ENCODE measurements at places on chromosomes 7 and 10. TPM values are rescaled to one million over a fixed set of nuclear protein-coding genes. Genes with fewer than 3 reads are reported as not detected.

The ARHGEF35 gene
- total RNA-seq = 2.5 TPM

- peaks cover 4% of the 10 kb centered on the region for H3K36me3 ChIP-seq
- no peak overlapping the region for H3K27ac ChIP-seq
- H3K27me3 ChIP-seq = no peaks in the 10 kb centered on the region
- no peaks in the 10 kb centered on the region for H3K4me1 ChIP-seq
- H3K4me3 ChIP-seq = no peak overlapping the region
- no peak for DNase-seq
Measured at GRCh38 chr10:77304192-77304591, 333.4 kb downstream of the KCNMA1 start.

GRCh38 chr10:63723320-63723719 is 202.1 kb downstream of the REEP3 start:
- H3K27ac ChIP-seq = no peak overlapping the region
- no peak overlapping the region for H3K4me3 ChIP-seq
- H3K27me3 ChIP-seq = peaks cover 35% of the 10 kb centered on the region
- no peaks in the 10 kb centered on the region for H3K36me3 ChIP-seq
- H3K4me1 ChIP-seq = peaks cover 13% of the 10 kb centered on the region

GRCh38 chr7:34787586-34787985 is 129.6 kb downstream of the NPSR1 start:
- H3K36me3 ChIP-seq = no peaks in the 10 kb centered on the region
- H3K27ac ChIP-seq = no peak overlapping the region
- H3K4me3 ChIP-seq = no peak overlapping the region
- no peaks in the 10 kb centered on the region for H3K4me1 ChIP-seq
- no peaks in the 10 kb centered on the region for H3K27me3 ChIP-seq

DNA sequence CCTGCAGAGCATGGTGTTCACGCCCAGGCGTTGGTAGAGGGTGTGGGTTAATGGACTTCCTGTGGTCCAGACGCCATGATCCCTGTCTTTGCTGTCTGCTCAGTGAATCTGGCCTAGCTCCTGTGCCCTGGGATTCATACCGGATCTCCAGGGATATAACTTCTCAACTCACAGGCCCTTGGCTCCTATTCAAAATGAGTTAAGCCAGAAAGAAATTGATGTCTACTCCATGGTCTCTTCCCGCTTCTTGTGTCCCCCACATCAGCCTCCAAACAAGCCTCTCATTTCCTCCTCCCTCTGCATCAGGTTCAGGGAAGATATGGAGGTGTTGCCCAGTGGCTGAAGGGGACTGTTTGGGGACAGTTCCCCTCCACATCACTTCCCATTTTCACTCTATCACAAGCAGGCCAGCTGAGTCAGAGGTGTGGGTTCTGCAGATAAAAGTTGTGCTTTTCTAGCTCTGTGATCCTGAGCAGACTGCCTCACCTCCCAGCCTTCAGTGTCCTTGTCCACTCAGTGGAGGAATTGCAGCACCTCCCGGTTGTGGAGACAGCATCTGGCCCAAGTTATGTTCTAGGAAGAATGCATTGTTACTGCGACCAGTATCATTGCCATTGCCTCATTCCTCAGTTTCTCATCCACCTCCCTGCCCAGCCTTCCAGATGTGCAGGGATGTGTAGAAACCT is 22.5 kb downstream of the AKR1E2 start:
- no peaks in the 10 kb centered on the region for H3K36me3 ChIP-seq
- H3K27me3 ChIP-seq = no peaks in the 10 kb centered on the region
- H3K27ac ChIP-seq = peak overlapping the region; percentile 45
- DNase-seq = no peak
- peaks cover 6% of the 10 kb centered on the region for H3K4me1 ChIP-seq

DNA sequence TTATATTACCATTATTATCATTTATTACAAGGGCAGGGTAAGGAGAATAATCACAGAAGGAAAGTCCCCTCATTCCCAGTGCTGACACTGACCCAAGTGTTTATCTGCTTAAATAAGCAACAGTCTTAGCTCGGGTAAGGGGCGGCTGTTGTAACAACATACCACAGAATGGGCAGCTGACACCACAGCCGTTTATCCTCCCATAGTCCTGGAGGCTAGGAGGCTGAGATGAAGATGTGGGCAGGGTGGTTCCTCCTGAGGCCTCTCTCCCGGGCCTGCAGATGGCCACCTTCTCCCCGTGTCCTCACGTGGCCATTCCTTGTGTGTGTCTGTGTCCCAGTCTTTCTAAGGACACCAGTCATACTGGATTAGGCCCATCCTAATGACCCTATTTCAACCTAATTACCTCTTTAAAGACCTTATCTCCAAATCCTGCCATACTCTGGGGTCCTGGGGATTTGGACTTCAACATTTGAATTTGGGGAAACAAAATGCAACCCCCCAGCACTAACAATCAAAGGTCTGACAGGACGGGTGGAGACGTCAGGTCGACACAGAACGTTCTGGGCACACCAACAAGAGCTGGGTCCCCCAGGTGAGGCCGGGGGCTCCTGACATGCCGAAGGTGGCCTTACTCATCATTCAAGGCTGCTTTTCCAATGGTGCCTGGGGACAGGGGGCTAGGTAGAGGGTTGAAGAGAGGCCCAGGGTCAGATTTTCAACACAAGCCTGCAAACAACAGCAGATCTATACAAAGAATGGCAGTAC is 93.5 kb downstream of the TNS3 start:
- no peak for DNase-seq
- no peaks in the 10 kb centered on the region for H3K4me1 ChIP-seq
- no peak overlapping the region for H3K27ac ChIP-seq
- no peak overlapping the region for H3K4me3 ChIP-seq

DNA sequence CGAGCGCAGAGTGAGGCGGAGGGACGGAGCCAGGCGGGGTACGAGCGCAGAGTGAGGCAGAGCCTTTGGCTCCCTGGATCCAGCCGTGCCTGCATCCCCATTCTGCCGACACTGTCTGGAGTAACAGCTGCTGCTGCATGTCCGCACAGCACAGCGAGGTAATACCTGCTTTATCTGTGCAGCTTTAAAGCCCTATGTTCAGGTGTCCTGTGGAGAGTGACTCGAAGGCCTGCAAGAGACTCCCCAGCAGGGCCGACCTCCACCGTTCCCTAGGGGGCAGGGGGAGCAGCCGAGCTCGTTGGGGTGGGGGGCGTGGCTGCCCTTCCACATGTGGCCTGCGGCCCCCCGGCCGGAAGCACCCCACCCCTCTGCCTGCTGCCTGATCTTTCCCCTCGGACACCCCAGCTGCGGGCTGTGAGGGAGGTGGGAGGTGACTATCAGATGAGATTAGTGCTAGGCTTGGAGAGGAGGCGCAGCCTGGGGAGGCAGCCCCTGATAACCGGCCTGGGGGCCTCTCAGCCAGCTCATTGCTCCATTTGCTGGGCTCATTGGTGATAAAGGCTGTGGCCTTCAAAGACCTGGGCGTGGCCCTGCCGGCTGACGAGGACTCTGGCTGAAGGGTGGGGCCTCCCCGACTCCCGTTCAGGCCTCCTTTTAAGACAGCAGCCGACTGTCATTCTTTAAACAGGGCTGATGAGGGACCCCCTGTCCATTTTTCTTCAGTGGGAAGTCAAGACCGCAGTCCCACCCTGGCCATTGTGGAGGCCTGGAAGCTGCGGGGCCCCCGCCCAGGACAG is 8.0 kb downstream of the VENTX start:
- no peak overlapping the region for H3K27ac ChIP-seq
- H3K27me3 ChIP-seq = peaks cover 21% of the 10 kb centered on the region
- no peak overlapping the region for H3K4me3 ChIP-seq
- H3K4me1 ChIP-seq = peaks cover 20% of the 10 kb centered on the region

GRCh38 chr10:94065362-94065761 is 71.6 kb downstream of the PLCE1 start:
- H3K27ac ChIP-seq = no peak overlapping the region
- H3K4me3 ChIP-seq = no peak overlapping the region
- no peaks in the 10 kb centered on the region for H3K4me1 ChIP-seq
- peaks cover 3% of the 10 kb centered on the region for H3K27me3 ChIP-seq

Data from activated naive CD8-positive, alpha-beta T cell treated with anti-CD3 and anti-CD28 coated beads, Interleukin-2, amount 10 ng/mL, durations not matched to agents 7 days and 5 days (primary cell).